Inflammatory macrophage treated with lipopolysaccharide for 4 hours (primary cell): ENCODE measurements at places on chromosomes 2 and 18.

- DNase-seq = no peak
Observed at GRCh38 chr2:217327953-217328621, 468.2 kb upstream of the TNP1 start.

DNA sequence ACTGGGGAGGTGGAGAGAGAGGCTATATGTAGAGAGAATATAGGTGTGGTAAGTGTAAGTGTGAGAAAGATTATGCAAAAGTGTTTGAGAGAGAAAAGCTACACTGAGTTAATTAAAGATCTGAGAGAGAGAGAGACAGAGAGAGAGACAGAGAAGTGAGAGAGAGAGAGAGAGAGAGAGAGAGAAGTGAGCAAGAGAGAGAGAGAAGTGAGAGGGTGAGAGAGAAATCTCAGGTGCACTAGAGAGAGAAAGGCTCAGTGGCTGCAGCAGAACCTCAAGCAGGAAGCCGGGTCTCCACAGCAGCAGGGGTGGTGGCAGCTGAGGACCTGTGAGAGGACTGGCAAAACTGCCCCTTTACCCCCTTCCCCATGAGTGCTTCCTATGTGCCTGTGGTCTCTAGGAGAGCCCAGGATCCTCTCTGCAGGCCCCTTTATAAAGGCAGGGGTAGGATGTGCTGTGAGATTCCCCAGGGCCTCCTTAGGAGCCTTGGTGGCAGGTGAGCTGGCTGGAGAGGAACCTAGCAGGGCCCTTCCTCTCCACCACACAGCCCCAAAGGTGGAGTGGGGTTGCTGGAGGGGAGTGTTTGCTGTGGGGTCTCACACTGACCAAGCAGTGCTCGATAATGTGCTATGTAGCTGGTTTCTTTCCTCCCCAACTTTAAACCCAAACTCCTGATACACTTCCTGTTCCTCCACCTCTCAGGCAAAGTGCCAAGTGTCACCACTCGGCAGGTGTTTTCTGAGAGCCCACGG, 52.6 kb downstream of the SLC4A5 start:
- no peak for DNase-seq

DNA sequence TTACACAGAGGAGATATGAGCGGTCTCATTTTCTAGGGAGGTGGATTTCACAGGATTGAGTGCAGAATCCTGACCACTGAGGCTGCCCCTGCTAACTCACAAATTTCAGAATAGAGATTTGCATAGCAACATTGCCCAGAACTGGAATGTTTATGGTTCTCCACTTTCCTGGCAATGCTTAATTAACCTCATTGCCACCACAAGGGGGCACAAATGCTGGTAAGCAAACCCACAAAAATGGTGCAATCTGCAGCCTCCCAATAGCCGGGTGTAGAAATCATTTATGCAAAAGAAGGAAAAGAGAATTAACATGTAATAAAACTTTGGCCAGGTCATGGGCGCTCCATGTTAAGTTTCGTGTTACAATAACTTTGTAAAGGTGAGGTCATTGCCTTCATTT, 112.4 kb downstream of the CYRIA start:
- DNase-seq = peak; percentile 75

DNA sequence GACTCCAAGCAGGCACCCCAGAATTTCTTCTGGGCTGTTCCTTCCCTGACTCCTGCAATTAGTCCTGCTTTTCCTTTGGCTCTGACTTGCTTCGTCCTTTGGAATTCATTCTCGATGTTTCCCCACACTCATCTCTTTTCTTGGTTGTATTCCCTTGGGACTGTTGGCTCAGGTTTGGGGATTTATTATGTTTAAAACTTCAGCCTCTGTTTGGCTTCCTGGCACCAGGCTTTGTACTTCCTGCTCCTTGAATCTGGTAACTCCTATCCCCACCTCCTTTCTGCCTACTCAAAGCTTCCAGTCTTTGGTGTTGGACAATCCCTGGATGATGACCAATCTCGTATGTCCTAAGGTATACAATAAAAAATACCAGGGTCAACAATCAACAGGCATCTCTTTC, 1.8 kb upstream of the KCNE4 start:
- no peak for DNase-seq

DNA sequence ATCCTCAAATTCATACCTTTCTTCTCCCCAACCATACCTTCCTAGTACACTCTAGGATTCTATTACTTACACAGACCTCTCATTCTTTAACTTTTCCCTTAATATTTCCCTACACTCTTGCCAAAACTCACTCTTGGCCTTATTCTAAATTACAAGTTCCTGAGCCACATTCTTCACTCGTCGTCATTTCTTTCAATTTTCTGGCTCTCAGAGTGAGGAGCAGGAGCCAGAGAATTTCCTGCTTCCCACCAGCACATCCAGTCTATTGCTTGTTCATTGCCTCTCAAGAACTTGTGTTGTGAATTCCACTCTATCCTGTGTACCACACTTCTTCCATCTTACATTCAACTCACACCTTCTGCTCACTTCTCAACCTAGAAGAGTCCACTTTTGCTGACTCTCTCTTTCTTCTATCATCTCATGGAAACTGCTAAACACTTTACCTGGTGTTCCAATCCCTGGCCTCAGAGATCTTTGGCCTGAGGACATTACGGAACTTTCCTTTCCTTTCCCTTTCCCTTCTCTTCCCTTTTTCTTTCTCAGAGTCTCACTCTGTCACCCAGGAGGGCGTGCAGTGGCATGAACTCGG, 171.6 kb downstream of the PLCL1 start:
- no peak for DNase-seq

DNA sequence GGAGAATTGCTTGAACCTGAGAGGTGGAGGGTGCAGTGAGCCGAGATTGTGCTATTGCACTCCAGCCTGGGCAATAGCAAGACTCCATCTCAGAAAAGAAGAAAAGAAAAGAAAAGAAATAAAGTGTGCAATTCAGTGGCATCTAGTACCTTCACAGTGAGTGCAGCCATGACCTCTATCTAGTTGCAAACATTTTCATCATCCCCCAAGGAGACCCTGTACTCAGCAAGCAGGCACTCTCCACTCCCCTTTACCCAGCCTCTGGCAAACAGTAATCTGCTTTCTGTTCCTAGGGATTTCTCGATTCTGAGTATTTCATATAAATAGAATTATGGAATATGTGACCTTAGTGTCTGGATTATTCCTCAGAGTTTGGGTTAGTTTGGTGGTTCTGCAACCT, 130.4 kb upstream of the ARL4C start:
- DNase-seq = no peak
